Activated naive CD4-positive, alpha-beta T cell treated with anti-CD3 and anti-CD28 coated beads for 36 hours (primary cell): ENCODE measurements at places on chromosomes 16 and 17.

DNA sequence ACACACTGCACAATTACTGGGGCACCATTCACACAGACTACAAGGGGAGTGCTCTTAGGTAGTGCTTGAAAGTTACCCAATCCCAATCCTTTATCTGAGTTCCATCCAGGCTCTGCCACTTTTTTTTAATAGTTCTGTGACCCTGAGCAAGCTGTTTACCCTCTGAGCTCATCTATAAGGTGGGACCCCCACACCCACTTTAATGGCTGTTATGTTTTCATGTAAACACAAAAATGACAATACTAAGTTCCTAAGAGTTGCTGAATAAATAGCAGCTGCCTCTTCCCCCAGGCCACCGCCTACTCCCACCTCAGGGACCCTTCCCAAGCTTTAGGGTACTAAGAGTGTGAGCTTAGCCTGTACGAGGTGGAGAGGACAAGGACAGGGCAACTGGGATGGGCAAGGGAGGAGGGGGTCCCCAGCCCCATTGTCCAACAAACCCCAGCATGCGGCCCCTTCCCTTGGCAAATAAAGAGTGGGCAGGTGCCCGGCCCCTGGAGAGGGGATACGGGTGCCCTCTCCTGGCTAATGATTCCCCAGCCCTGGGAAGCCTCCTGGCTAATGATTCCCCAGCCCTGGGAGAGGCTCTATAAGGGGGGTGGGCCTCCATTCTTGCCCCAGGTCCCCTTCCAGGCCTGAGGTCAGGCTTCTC lies 14.6 kb downstream of the SLC13A2 start:
- no peaks in the 10 kb centered on the region for H3K36me3 ChIP-seq
- no peak overlapping the region for H3K27ac ChIP-seq
- no peaks in the 10 kb centered on the region for H3K4me1 ChIP-seq
- no peak overlapping the region for H3K4me3 ChIP-seq

DNA sequence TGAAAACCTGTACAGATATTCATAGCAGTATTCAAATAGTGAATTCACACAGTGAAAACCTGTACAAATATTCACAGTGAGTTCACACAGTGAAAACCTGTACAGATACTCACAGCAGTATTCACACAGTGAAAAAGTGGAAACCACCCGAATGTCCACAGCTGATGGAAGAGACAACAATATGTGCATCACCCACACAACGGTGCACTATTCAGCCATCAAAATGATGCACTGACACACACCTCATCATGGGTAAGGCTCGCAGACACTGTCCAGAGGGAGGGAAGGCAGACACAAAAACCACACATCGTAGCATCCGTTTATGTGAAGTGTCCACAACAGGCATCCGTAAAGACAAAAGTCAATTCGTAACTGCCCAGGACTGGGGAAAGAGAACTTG lies 100.9 kb downstream of the VPS53 start:
- H3K27me3 ChIP-seq, result no peaks in the 10 kb centered on the region
- H3K4me3 ChIP-seq, result no peak overlapping the region
- no peak for DNase-seq
- H3K27ac ChIP-seq, result peak overlapping the region; percentile 47
- no peaks in the 10 kb centered on the region for H3K4me1 ChIP-seq
- H3K36me3 ChIP-seq, result peaks cover 7% of the 10 kb centered on the region

DNA sequence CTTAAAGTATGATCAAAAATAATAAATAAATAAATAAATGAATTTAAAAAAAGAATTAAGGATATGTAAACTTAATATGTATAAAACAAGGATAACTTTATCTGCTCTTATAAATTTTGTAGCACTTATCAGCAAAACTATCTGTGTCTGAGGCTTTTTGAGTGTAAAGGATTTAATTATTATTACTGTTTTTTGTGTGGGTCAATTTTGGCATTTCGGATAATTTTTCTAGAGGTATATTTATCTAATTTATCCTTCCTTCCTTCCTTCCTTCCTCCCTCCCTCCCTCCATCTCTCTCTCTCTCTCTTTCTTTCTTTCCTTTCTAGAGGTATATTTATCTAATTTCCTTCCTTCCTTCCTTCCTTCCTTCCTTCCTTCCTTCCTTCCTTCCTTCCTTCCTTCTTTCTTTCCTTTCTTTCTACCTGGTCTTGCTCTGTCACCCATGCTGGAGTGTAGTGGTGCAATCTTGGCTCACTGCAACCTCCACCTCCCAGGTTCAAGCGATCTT lies 120.8 kb downstream of the ABCA8 start:
- no peak overlapping the region for H3K27ac ChIP-seq
- DNase-seq, result no peak
- no peaks in the 10 kb centered on the region for H3K4me1 ChIP-seq
- peaks cover 12% of the 10 kb centered on the region for H3K27me3 ChIP-seq
- no peaks in the 10 kb centered on the region for H3K36me3 ChIP-seq
- no peak overlapping the region for H3K4me3 ChIP-seq

DNA sequence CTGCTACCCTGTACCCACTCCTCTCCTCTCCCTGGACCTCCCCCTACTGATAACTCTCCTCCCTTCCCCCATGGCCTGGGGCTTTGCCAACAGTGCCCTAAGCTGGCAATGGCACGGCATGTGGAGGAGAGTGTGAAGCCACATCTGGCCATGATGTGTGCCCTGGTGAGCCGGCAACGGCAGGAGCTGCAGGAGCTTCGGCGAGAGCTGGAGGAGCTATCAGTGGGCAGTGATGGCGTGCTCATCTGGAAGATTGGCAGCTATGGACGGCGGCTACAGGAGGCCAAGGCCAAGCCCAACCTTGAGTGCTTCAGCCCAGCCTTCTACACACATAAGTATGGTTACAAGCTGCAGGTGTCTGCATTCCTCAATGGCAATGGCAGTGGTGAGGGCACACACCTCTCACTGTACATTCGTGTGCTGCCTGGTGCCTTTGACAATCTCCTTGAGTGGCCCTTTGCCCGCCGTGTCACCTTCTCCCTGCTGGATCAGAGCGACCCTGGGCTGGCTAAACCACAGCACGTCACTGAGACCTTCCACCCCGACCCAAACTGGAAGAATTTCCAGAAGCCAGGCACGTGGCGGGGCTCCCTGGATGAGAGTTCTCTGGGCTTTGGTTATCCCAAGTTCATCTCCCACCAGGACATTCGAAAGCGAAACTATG lies 5.2 kb downstream of the TRAF4 start:
- H3K36me3 ChIP-seq, result peaks cover 35% of the 10 kb centered on the region
- no peak overlapping the region for H3K4me3 ChIP-seq
- no peaks in the 10 kb centered on the region for H3K27me3 ChIP-seq
- peak overlapping the region; percentile 15 for H3K27ac ChIP-seq
- peaks cover 40% of the 10 kb centered on the region for H3K4me1 ChIP-seq
- DNase-seq, result no peak

DNA sequence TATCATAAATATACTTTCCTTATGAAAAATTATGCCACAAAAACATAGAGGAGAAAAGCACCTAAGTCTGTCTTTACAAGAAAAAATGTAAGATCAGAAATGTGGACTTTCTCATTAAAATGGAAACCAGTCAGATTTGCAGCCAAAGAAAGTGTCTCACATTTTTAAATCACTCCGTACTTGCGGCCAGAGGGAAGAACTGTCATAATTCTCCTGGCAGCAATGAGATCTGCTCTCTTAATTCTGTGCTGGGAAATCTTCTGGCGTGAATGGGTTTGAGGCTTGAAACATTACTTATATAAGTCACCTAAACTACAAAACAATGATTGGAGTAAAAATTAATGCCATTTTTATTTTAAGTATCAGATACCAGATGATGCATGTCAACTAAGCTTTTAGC lies 10.7 kb downstream of the C16orf95 start:
- H3K4me3 ChIP-seq, result no peak overlapping the region
- no peaks in the 10 kb centered on the region for H3K27me3 ChIP-seq
- peaks cover 5% of the 10 kb centered on the region for H3K36me3 ChIP-seq

GRCh38 chr17:5135726-5136579 lies 20.1 kb downstream of the USP6 start:
- H3K4me1 ChIP-seq, result no peaks in the 10 kb centered on the region
- no peak overlapping the region for H3K4me3 ChIP-seq
- no peak overlapping the region for H3K27ac ChIP-seq
- H3K36me3 ChIP-seq, result no peaks in the 10 kb centered on the region
- H3K27me3 ChIP-seq, result no peaks in the 10 kb centered on the region
- no peak for DNase-seq

DNA sequence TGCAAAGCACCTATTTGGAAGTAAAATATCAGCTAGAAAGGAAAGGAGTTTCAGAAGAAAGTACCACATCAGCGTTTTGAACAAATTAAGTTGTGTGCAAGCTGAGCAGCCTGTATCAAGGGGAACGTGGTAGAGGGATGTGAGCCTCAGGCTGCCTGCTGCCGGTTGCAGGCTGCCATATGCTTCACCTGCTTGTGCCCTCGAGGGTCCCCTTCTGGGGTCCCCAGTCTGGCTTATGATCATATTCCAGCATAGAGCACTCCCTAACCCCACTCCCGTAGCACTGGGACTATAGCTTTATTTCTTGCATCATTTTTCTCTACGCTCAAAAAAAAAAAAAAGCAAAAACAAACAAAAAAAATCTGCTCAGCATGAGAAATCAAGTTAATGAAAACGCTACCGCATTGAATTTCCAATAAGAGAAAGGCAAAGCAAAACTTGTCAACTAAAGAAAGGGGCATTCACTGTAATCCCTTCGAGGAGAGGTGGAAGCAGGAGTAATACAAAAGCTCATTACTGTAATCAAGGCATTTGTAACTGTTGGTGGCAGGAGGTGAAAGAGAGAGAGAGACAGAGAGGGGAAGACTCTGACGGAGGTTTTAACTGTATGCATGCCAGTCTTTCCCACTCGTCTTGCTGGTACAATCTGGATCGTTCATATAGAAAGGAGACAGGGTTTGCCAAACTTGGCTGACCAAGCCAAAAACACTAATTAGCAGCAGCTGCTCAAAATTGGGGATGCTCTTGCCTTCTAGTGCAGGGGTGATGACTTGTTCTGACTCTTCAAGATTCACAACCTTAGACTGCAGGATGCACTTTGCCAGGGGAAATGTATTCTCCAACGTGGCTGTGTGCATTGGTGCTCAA lies 258.2 kb upstream of the HSBP1 start:
- no peaks in the 10 kb centered on the region for H3K4me1 ChIP-seq
- H3K27ac ChIP-seq, result no peak overlapping the region
- H3K4me3 ChIP-seq, result no peak overlapping the region
- H3K36me3 ChIP-seq, result no peaks in the 10 kb centered on the region
- H3K27me3 ChIP-seq, result peaks cover 4% of the 10 kb centered on the region
- no peak for DNase-seq

DNA sequence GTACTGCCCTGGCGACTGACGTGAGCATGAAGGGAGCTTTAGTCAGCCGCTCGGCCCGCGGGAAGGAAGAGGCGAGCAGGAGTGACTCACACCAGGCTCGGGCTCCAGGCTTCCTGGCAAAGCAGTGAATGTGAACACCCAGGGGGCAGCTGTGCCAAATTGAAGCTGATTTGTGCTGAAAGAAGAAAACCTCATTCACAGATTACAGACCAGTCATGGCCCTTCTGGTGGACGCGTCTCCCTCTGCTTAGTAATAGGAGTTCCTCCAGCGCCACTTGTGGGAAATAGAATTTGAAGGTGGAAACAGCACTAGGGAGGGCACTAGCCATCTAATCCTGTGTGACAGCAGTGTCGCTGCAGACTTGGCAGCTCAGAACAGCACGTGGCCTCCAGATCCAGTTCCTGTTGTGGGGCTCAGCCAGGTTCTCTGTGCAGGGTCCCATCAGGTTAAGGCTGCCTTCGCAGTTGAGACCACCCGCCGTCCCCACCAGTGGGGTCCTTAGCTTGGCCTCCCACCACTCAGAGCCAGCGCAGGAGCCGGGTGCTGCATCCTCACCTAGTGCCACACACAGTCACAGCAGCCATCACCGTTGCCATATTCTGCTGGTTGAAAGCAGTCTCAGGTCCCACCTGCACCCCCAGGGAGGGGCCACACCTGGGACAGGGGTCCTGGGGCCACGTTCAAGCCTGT lies 164.5 kb upstream of the CHMP6 start:
- no peaks in the 10 kb centered on the region for H3K27me3 ChIP-seq
- H3K27ac ChIP-seq, result peak overlapping the region; percentile 83
- DNase-seq, result peak; percentile 75

DNA sequence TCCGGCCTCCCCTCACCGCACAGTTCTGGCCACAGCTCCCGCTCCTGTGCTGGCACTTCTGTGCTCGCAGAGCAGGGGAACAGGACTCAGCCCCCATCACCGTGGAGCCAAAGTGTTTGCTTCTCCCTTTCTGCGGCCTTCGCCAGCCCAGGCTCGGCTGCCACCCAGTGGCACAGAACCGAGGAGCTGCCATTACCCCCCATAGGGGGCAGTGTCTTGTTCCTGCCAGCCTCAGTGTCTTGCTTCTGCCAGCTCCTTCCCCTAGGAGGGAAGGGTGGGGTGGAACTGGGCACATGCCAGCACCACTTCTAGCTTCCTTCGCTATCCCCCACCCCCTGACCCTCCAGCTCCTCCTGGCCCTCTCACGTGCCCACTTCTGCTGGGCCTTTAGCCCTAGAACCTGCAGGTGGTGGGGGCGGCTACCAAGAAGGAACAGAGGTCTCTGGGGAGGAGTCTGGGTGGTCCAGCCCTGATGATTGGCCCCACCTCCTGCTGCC lies 645 bp upstream of the ELMO3 start:
- H3K4me1 ChIP-seq, result peaks cover 29% of the 10 kb centered on the region
- H3K36me3 ChIP-seq, result peaks cover 27% of the 10 kb centered on the region
- no peak overlapping the region for H3K4me3 ChIP-seq
- no peak overlapping the region for H3K27ac ChIP-seq
- peak; percentile 33 for DNase-seq
- H3K27me3 ChIP-seq, result no peaks in the 10 kb centered on the region

- peaks cover 19% of the 10 kb centered on the region for H3K27me3 ChIP-seq
- H3K4me1 ChIP-seq, result no peaks in the 10 kb centered on the region
- no peaks in the 10 kb centered on the region for H3K36me3 ChIP-seq
- H3K4me3 ChIP-seq, result no peak overlapping the region
Measured at GRCh38 chr16:23207485-23207884, 24.9 kb downstream of the SCNN1G start.

DNA sequence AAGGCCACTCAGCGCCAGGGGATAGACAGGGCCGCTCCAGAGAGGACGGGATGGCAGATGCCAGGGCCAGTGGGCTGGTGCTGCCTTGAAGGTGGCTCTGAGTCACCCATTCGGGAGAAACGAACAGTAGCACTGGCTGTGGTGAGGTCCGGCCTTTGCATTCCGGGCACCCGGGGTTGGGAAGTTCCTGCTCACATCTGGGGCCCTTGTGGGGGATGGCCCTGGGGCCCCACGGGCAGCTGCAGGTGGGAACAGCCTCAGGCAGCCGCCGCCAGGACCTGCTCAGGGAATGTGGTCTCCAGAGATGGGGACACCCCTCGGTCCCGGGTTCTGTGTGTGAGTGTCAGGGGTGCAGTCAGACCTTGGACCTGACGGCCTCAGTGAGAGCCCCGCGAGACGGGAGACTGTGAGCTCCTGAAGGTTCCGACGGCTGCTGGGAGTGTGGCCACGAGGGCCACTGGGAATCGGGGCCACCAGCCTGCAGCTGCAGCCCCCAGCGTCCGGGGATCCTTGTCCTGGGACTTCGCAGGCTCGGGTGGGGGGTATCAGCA lies 1.4 kb downstream of the CBFA2T3 start:
- no peaks in the 10 kb centered on the region for H3K4me1 ChIP-seq
- H3K4me3 ChIP-seq, result no peak overlapping the region
- H3K36me3 ChIP-seq, result no peaks in the 10 kb centered on the region
- H3K27me3 ChIP-seq, result peaks cover 19% of the 10 kb centered on the region
